ENCODE measurements at places on chromosomes 6 and 20.
A peak's percentile ranks its signal among the peaks of the same experiment; 100 is the strongest.

DNA sequence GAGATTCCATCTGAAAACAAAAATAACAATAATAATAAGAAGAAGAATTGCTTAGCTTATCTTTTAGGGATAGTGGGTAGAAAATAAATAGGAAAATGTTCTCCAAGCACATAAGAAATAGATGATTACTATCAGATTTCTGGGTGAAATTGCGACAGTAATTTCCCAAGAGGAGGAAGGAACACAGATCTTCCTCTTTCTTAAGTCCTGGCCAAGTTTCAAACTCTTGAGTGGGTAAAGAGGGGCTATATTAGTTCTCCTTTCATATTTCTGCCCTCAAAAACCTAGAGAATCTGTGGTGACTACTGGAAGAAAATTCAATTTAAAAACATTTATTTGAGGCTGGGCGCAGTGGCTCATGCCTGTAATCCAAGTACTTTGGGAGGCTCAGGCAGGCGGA, 63.7 kb downstream of the PHACTR2 start:
- no peak for DNase-seq

DNA sequence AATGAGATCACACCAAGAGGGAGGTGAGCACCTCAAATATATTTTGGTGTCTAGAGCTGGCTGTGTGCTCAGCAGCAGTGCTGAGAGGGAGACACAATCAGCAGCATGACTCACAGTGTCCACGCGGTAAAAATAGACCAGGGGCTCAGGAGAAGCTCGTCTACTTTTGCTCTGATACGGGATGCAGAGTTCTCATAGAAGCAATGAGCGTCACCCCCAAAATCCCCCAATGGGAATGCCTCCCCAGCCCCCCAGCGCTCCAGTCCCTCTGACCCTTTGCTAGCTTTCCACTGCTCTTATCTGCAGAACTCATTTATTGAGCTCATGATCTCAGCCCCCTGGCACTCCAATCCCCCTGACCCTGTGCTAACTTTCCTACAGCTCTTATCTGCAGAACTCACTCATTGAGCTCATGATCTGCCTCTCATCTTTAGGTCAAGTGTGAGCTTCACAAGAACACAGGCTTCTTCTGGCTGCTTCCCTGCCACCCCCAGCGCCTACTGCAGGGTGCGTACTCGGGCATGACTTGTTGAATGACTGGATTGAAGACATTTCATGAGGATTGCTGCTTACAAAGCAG, 34.0 kb downstream of the SYNDIG1 start:
- peak; percentile 31 for DNase-seq

DNA sequence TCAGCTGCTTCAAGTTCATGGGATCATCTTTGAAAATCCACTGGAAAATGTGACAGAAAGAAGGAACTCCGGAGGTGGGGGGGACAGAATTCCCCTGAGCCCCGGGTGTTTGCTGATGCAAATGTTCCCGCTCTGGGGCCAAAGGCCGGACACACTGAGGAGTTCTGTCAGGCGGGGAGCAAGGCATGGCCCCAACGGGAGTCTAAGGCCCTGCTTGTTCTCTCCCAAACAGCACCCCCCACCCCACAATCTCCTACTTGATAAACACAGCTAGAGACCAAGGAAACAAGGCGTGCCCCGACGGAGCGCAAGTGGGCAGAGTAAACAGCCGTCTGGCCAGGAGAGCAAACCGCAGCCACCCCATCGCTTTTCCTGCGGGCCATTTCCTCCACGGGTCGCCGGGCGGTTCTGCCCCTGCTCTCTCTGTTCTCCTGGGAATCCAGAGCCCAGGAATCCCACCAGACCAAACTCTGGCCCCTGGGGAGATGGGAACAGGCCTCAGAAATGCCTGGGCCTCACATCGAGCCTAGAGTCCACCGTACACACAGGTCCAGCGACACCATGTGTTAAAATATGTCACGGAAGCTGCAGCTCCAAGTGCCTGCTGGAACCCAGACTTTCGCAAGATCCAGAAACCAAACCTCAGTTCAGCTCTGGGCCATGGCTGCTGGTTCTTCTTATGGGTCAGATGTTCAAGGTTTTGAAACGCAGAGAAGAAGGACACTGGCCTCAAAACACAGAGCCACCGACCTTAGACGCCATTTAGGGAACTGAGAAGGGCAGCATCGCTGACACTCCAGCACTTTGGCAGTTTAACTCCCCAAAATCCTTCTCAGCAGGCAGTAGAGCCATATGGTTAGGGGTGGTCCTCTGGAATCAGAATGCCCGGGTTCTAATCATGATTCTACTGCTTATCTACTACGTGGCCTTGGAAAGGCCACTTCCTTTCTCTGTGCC, 104.2 kb downstream of the PREX1 start:
- no peak for DNase-seq

- DNase-seq = no peak
Observed at GRCh38 chr20:23269954-23270353, 80.6 kb upstream of the NXT1 start.

Data from hepatic stellate cell (primary cell).